ENCODE measurements at places on chromosomes 5 and 9. TPM values are rescaled to one million over a fixed set of nuclear protein-coding genes. Genes with fewer than 3 reads are reported as not detected.

Gene AHRR
- polyA plus RNA-seq = 2.9 TPM

DNA sequence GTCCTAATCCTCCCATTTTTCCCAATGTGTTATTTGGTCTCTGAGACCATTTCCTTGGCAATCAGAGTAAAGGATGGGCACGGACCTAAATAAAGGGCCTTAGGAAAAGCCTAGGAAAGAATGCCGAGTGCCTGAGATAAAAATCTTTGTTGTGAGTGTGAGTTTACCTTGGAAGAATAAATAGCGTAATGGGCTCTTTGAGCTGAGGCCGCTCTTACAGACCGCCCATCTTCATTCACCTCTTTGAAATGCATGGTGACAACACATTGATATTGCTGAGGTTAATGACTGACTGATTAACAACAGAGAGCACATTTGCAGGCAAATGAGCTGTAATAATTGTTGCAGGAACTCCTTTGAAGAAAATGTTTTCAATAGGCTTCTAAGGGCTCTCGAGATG lies 1967.1 kb upstream of the WWC1 start:
- no peak for DNase-seq

Gene HEMGN
- polyA plus RNA-seq = 4.0 TPM

GRCh38 chr5:73908395-73908794 lies 282.4 kb downstream of the ARHGEF28 start:
- no peak for DNase-seq

Data from right renal pelvis (tissue), 4 donors.